Activated CD4-positive, alpha-beta T cell treated with anti-CD3 and anti-CD28 coated beads, Interleukin-2, amount 10 ng/mL, durations not matched to agents 7 days and 5 days (primary cell): ENCODE measurements at places on chromosomes 11 and 22. TPM values are rescaled to one million over a fixed set of nuclear protein-coding genes. Genes with fewer than 3 reads are reported as not detected.

CECR2 gene
- total RNA-seq: not detected

CADM1 gene
- total RNA-seq: 0.52 TPM

CRYBB2 gene
- not detected for total RNA-seq

FERMT3 gene
- total RNA-seq: 190 TPM

KCNQ1 gene
- 24.3 TPM for total RNA-seq

DMC1 gene
- 12.5 TPM for total RNA-seq

LRP4 gene
- total RNA-seq: 0.02 TPM

TRPM5 gene
- total RNA-seq: 0.07 TPM

SLC5A12 gene
- not detected for total RNA-seq

GALNT18 gene
- total RNA-seq: 0.69 TPM

MGAT3 gene
- total RNA-seq: 15.5 TPM

CASP5 gene
- total RNA-seq: not detected
